Stimulated activated naive CD4-positive, alpha-beta T cell (primary cell): ENCODE measurements at places on chromosomes 4 and X.

- no peak for DNase-seq
Measured at GRCh38 chr4:170057866-170058265, 31.7 kb upstream of the MFAP3L start.

DNA sequence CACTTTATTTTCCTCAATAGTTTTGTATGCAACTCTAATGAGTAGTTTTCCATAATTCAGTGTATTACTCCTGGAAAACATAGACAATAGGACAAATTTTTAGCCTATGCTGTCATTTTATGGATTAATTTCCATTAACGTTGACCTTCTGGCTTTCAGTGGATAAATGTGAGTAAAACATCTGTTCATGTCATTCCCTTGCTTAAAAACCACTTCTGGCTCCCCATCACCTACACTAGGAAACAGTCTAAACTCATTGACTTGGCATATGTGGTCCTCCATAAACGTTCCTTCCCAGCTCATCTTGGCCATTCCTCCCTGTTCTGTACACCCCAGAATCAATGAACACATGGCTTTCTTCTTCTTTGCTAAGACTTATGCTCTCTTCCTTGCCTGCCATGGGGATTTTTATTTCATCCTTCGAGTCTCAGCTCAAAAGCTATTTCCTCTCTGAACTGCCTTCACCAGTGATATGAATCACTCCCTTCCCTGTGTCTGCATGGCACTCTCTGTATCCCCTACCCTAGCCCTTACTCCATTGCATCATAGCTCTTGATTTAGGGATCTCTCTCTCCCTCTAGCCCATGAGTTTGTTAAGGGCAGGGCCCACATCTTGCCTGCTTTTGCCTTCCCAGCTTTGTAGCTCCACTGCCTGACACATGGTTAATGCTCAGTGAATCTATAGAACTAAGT lies 34.8 kb downstream of the DOCK11 start:
- no peak for DNase-seq

DNA sequence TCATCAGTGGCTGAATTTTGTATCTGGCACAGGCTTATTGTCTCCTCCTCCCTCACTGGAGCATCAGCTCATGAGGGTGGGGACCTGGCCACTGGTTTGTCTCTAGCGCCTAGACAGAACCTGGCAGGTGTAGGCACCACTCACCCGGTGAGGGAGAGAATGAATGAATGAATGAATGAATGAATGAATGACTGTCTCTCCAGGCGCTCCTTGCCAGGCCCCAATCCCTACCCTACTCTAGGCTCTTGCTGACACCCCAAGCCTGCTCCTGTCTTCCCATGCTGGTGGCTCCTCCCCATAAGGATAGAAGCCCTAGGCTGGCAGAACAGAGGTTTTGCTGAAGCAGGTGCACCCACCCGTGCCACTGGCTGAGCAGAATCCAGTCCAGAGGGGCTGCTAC lies 41.3 kb upstream of the GRPEL1 start:
- no peak for DNase-seq

DNA sequence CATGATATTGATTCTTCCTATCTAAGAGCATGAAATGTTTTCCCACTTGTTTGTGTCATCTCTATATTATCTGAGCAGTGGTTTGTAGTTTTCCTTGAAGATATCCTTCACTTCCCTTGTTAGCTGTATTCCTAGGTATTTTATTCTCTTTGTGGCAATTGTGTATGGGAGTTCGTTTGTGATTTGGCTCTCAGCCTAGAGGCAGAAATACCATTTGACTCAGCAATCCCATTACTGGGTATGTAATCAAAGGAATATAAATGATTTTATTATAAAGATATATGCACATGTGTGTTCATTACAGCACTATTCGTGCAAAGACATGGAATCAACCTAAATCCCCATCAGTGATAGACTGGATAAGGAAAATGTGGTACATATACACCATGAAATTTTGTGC lies 172.7 kb upstream of the IL15 start:
- DNase-seq: no peak

- no peak for DNase-seq
Measured at GRCh38 chrX:18286322-18286831, 65.7 kb upstream of the BEND2 start.

GRCh38 chr4:124697441-124697840 lies 15.1 kb downstream of the ANKRD50 start:
- no peak for DNase-seq

DNA sequence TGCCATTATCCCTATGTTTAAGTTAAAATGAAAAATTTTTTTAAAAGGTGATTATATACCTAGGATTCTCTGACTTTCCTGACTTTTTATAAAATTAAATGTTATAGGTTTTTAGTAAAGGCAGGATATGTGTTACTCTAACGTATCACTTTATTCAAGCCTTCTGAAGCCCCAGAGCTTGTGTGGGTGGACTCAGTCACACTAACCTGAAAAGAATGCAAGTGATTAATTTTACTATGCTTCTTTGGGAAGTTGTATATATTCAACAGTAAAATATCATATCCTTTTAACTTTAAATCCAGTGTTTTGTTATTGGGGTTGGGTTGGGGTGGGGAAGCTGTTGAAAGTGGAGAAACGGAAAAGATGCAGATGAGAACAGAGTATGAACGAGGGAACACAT lies 22.8 kb downstream of the PDLIM3 start:
- DNase-seq: no peak

DNA sequence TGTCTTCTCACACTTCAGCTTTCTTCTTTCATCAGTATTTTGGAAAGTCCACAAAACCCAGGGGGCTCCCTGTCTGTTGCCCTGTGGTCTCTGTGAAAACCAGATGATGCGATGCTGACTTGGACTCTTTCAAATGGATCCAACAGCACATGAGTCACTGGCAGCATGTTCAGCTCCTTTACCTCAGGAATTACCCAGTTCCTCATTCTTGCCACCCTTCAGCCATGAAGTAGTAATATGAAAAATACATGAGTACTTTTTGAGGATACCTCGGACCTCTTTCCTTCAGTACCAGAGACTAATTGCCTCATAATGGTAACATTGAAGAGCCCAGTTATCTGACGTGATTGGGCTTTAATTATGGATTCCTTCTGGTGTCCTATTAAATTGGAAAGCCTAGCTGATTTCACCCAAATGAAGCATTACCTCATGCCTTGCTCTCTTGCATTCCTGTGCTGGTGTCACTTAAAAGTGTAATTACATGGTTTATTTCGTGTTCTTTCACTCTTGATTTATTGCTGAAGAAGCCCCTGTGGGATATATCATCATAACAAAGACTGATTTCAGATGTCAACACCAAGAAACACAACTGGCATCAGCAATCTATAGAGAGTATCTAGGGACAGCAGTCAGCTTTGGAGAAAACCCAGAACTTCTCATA lies 63.4 kb downstream of the NFKB1 start:
- DNase-seq: no peak

DNA sequence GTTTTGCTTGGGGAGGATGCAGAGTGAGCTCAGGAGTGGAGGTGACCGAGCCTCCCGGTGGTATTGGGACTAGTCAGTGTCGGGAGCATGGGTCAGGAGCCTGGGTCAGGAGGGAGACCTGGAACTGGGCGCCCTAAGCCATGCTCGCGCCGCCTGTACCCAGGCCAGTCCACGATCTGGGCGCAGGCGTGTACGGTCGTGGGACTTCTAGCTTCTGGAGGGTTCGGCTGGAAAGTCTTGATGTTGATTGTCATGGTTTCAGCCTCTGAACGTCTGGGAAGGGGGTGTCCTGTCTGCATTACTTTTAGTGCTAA lies 244 bp downstream of the EIF2S3 start:
- DNase-seq: no peak

GRCh38 chr4:26288355-26288909 lies 32.4 kb upstream of the RBPJ start:
- no peak for DNase-seq

DNA sequence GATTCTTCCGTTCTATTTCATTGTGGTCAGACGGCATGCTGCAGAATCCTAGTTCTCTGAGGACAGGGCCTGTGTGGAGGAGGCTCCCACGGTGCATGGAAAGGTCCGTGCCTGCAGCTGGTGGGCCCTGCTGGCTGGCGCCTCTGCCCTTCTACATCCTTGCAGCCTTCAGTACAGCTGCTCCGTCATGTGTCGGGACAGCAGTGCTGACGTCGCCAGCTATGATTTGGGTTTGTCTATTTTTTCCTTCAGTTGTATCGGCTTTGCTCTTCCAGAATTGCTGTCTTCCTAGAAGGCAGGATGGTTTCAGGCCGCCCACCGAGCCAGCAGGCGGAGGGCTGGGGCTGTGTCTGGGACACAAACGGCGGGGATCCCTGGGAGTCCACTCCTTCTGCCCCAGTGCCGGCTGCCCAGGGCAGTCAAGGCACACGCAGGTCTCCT lies 32.1 kb upstream of the CPLX1 start:
- no peak for DNase-seq

DNA sequence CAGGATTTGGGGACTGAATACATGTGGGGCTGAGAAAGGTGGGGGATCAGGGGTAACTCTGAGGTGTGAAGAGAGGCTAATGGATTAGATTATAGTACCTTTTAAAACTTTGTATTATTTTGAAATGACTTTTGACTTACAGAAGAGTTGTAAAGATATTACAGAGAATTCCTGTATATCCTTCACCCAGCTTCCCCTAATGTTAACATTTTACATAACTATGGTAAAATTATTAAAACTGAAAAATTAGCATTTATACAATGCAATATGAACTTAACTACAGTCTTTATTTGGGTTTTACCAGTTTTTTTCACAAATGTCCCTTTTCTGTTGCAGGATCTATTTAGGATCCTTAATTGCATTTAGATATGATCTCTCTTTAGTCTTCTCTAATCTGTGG lies 57.4 kb downstream of the TMEM164 start:
- no peak for DNase-seq

DNA sequence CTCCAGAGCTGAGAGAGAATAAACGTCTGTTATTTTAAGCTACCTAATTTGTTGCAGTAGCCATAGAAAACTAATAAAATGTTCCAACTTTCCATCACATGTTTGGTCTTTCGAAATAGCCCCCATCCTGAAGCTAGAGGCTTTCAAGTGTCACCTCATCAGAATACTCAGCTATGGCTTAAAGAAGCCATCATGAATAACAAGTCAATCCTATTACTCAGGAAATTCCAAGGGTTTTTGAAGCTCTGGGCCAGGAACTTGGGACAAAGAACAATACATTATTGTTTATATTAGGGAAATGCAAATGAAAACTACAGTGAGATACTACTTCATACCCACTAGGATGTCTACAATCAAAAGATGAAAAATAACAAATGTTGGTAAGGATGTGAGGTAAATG lies 42.2 kb downstream of the TBCK start:
- DNase-seq: no peak

- no peak for DNase-seq
Measured at GRCh38 chr4:10875144-10875799, 190.7 kb upstream of the CLNK start.

- DNase-seq: no peak
Measured at GRCh38 chr4:102047616-102048015, 257.1 kb downstream of the BANK1 start.

- DNase-seq: no peak
Measured at GRCh38 chr4:139660568-139661043, 5.0 kb upstream of the MGST2 start.

GRCh38 chr4:90318193-90318592 lies 191.0 kb downstream of the CCSER1 start:
- DNase-seq: no peak

- DNase-seq: no peak
Measured at GRCh38 chr4:185404031-185404430, 7.4 kb downstream of the ANKRD37 start.

- no peak for DNase-seq
Measured at GRCh38 chr4:98891478-98892337, 37.2 kb downstream of the EIF4E start.
